ENCODE measurements at places on chromosomes 7 and 10.

- no peak for DNase-seq
Measured at GRCh38 chr10:5813091-5813340, 218 bp downstream of the GDI2 start.

DNA sequence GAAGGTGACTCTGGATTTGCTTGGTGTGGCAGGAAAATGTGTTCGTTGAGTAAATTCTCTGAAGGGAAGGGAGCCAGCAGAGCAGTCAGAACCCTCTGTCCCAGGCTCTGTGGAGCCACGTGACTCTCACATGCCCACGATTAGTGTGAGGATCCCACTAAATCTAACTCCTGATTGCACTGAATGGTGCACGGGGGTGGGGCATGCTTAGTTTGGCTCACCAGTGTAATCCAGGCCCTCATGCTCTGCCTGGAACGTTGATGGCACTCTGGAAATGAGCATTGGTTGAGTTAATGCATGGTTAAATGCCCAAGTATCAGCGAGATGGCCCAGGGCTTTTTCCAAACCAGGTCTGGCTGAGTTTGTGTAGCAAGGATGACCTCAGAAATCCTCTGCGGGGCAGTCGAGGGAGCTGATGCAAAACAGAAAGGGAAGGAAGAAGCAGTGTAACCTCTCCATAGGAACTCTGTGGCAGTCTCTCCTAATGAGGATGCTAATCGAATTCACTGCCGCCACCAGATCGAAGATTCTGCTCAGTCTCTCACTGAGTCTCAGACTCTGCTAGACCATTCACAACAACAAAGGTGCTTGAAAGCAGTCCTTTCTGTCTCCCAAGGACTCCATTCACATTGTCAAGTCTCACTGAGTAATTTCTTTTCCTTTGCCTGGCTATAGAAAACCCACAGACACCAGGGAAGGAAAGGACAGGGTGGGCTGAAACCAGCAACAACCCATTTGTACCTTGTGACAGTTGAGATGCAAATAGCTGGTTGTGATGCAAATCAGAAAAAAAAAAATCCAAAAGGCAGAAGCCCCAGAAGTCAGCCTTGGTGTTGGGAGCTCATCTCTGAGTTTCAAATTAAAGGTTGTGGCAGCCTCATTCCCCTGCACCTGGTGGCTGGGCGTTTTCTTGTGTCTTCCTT, 98.1 kb downstream of the C10orf105 start:
- no peak for DNase-seq

- DNase-seq: no peak
Measured at GRCh38 chr10:78505657-78506056, 472.0 kb downstream of the RPS24 start.

GRCh38 chr7:12054830-12055229, 156.3 kb upstream of the TMEM106B start:
- DNase-seq: no peak

GRCh38 chr7:131900785-131901287, 344.4 kb upstream of the PODXL start:
- DNase-seq: no peak

GRCh38 chr7:29019896-29020295, 61.8 kb upstream of the TRIL start:
- no peak for DNase-seq

DNA sequence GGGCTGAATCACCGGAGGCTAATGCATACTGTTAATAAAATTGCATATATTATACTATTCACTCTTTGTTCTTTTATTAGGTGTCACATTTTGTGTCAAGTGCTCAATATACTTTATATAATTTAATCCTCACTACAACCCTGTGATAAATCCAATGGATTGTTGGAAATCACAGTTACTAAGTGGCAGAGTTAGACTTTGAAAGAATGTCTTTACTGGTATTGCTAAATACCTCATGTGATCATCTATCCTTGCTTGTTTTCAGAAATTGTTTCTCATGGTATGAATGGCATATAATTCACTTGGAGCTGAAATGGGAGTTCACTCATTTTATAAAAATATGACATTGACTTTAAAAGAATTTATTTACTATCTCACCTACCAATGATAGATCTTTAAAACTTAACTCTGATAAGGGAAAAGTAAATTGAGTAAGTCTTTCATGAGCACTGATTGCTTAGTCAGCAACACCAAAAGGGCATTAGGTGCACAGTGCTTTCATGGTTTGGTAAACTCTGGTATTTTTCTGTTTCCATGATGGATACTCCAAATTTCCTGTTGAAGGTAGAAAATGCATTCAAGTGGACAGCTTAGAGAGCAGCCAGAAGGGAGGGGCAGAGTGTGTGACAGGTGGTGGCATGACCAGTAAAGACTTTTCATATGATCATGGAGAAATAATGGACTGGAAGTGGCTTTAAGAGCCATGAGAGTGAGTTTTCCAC, 22.6 kb downstream of the ENKUR start:
- DNase-seq: no peak

DNA sequence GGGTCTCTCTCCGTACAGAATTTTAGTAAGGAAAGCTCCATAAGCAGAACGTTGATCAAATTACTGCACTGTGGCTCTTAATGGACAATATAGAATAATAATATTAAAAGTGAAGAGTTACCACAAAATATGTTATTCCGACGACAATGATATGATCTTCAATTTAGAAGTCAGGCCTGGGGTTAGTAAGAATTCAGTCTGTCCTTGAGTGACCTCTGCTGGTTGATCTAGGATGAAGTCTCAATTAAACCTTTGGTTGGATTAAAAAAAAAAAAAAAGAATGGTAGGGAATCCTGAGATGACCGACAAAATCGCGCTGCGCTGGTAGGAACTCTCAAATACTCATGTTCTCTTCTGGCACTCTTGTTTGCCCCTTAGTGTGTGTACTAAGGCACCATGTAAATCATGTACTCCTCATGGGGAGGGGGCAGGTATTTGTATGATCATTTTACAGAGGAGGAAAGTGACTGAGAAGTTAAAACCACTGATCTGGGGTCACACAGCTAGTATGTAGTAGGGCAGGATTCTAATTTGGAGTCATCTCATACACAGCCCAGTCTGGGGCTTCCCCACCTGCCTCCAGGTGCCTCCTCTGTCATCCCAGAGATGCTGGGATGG, 161.3 kb upstream of the NPVF start:
- peak; percentile 78 for DNase-seq

GRCh38 chr10:21501731-21502347, 23.6 kb downstream of the SKIDA1 start:
- DNase-seq: no peak

DNA sequence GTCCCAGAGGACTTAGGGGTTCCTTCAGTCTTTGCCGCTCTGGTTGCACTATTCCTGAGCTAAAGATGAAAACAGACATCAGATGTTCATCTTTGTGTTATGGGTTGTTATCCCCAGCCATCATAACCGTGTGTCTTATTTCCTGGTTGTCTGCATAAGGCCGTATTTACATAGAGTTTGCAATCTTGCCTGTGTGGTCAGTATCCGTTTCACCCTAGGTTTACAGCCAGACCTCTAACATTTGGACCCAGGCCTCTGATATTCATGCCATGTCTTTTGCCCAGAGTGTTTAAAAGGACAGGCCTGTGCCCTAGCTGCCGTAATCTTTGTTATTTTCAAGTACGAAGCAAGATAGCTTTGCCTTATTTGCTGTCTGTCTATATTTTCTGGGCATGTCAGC, 26.6 kb downstream of the LRRC4 start:
- no peak for DNase-seq

- DNase-seq: no peak
Measured at GRCh38 chr10:70866424-70866823, 21.9 kb downstream of the PCBD1 start.

- no peak for DNase-seq
Measured at GRCh38 chr7:79968077-79968648, 166.5 kb upstream of the GNAI1 start.
